ENCODE measurements at places on chromosomes 5 and 9. TPM values are rescaled to one million over a fixed set of nuclear protein-coding genes. Genes with fewer than 3 reads are reported as not detected.

EFNA5 gene
- 9.4 TPM for total RNA-seq

DOCK8 gene
- 11.2 TPM for total RNA-seq

C8G gene
- 7.9 TPM for total RNA-seq

SPATA6L gene
- 1.9 TPM for total RNA-seq

AHRR gene
- total RNA-seq, result 1.3 TPM

AUH gene
- total RNA-seq, result 65.9 TPM

BARHL1 gene
- total RNA-seq, result not detected

FBLL1 gene
- not detected for total RNA-seq

KIF4B gene
- not detected for total RNA-seq

SMIM33 gene
- 0.64 TPM for total RNA-seq

LHX3 gene
- not detected for total RNA-seq

IDNK gene
- total RNA-seq, result 18.7 TPM

DDX4 gene
- not detected for total RNA-seq

NMUR2 gene
- total RNA-seq, result not detected

FOXD4L5 gene
- total RNA-seq, result not detected

STPG3 gene
- total RNA-seq, result not detected

DAP gene
- 71.4 TPM for total RNA-seq

PALM2AKAP2 gene
- not detected for total RNA-seq

CHSY3 gene
- 0.60 TPM for total RNA-seq

LAMC3 gene
- 2.9 TPM for total RNA-seq

SAXO1 gene
- not detected for total RNA-seq

IL7R gene
- 54.8 TPM for total RNA-seq

ACOT12 gene
- not detected for total RNA-seq

ZFP37 gene
- total RNA-seq, result 0.68 TPM

SPOCK1 gene
- total RNA-seq, result 11.5 TPM

EPB41L4B gene
- 76.8 TPM for total RNA-seq

NUTM2F gene
- total RNA-seq, result not detected

HAPLN1 gene
- total RNA-seq, result 3.1 TPM

GRXCR2 gene
- not detected for total RNA-seq

PLAC8L1 gene
- total RNA-seq, result not detected

PCDHA9 gene
- 0.48 TPM for total RNA-seq

GLRA1 gene
- not detected for total RNA-seq

PNPLA7 gene
- total RNA-seq, result 28.3 TPM

TMEM252 gene
- total RNA-seq, result 0.48 TPM

CCDC183 gene
- 50.0 TPM for total RNA-seq

SLC24A2 gene
- total RNA-seq, result under 0.01 TPM

MYMK gene
- total RNA-seq, result not detected

NFIB gene
- 40.2 TPM for total RNA-seq

PRRT1B gene
- 5.7 TPM for total RNA-seq

SLC28A3 gene
- not detected for total RNA-seq

Measured in transverse colon (tissue), 4 donors.